ENCODE measurements at places on chromosomes 6 and 20.

DNA sequence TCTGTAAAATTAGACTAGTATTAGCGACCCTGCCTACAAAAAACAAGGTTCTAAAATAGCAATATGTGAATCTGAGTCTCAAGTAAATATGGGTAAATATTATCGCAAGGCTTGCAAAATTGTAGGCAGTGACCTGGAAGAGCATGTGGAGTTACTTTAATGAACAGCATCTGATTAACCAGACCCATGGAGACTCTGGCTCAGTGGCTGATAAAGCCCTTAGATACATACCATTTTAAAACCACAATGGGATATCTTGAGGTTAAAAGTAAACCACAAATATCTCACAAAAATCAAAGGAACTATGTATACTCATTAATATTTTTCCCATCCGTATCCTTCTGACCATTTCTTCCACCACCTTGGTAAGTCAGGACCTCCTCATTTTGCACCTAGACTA lies 187.0 kb downstream of the MTFR2 start:
- no peak for DNase-seq

- DNase-seq = no peak
Measured at GRCh38 chr20:57573242-57573641, 12.3 kb downstream of the PCK1 start.

- no peak for DNase-seq
Measured at GRCh38 chr6:108874470-108875160, 26.4 kb downstream of the ARMC2 start.

DNA sequence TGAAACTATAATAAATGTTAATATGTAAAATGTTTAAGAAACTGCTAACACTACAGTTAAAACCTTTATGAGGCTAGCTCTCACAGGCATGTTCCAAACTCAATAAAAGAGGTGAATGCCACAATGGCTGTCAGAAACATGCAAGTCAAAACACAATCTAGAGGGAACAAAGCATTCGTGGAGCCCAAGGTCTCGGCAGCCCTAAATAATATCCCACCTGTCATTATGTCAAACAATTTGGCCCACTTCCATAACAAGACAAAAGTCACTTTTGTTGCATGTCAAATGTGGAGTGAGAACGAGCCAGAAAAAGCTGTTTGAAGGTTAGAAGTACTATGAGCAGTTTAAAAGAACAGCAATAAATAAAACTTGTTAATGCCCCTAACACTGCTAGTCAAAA lies 181.9 kb downstream of the GMDS start:
- DNase-seq = no peak

DNA sequence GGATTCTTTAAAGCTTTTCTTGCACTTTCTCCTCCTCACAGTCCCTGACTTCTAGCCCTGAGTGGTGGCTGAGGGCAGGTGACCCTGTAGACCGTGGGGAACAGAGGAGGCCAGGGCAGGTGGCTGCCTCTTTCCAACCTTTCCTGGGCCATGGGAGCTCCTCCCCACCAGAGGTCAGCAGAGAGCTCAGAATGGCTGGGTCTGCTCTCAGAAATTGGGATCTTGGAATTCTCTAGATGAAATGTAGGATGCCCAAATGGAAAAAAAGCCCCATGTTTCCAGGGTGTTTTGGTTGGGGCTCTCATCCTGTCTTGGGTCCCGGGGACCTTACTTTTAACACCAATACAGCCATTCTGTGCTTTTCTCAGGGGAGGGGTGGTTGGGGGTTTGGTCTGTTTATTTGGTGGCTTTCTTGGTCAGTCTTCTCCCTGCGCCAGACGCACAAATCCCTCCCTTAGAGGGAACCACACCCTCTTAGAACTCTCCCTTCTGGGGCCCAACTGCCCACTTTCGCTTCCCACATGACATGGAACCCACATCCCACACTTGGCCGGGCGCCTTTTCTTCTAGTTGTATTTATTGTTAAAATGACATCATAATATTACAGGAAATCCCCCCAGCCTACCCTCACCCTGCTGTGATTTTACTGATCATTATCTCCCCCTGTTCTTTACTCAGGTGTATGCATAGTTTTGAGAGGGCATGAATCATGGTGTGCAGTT lies 17.9 kb downstream of the GNAS start:
- DNase-seq = peak; percentile 33

DNA sequence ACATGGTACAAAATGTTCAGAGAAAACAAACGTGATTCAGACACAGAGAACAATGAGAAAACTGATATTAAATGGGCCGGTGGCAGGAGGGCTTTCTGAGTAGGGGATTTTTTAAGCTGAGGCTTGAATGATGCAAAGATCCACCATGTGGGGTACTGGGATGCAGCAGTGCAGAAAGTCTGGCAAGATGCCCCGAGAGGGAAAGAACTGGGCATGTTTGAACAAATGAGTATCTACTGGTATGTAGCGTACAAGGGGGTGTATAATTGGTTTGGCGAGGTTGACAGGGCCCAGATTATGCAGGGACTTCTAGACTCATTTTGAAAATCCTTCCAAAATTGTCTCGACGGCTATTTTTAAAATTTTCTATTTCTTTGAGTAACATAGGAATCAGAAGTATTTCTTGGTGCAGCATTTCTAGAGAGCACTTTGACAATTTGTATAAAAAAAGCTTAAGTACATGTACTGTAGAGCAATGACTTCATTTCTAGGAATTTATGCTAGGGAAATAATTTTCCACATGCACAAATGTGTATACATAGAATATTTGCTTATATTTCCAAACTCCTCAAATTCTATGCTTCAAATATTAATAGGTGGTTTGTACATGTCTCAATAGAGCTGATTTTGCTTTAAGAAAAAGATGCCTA lies 119.6 kb upstream of the DOK5 start:
- DNase-seq = no peak

DNA sequence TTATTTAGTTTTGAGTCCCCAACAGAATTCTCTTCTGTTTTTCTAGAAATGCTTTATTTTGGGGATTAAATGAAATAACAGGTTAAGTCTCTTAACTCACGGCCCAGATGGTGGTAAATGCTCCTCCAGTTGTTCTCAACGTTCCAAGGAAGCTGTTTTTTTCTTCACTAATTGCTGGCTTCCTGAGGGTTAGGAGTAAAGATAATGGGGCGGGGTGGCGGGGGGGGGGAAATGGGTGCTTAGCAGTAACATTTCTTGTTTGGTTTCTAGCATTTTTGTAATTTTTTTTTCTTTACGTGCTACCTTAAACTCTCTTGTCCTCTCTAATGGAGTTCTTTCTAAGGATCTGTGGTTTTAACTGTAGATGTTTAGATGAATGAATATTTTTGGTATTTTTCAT lies 2.2 kb downstream of the SRSF3 start:
- DNase-seq = no peak

GRCh38 chr6:13678255-13678983 lies 33.2 kb downstream of the RANBP9 start:
- no peak for DNase-seq

DNA sequence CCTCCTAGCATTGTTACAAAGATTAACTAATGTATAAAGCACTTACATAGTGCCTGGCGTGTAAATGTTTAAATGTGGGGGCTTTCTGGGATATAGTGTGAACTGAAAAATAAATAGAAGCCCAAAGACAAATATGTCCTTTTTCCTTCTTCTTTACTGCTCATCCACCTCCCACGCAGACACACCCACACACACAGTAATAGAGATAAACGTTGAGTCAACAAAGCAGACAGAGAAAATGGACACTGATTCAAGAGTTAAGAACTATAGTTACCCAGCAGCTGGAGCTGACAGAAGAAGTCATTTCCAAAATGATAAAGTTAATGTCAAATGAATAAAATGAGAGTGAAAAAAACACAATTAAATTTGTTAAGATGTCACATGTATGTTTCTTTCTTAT lies 68.3 kb downstream of the FHL5 start:
- DNase-seq = no peak

- no peak for DNase-seq
Measured at GRCh38 chr6:132520953-132521352, 8.0 kb upstream of the STX7 start.

DNA sequence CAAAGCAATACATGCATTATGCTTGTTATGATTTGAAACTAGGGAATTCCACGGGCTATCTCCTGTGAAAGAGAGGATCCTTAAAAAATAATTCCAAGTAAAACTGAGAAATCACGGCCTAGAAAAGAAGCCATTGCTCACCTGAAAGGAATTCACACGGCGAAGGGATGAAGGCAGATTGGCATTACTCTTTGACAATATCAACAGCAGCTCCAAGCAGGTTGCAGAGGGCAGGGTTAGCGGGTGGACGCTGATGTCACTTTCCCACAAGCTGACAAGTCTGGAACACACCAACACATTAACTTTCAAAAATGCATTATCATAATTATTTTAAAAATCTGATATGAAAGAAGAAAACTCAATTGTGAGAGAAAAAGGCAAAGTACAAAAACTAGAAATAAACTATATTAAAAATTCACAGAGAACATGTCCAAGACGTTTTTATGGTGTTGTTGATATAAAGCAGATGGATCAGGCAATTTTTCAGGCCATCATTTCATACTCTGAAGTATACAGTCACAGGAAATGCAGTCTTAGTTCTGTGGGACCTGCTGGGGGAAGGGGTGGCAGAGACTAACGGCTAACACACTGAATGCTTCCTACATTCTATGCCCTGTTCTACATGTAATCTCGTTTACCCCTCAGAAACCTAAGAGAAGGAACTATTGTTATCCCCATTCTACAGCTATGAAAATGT lies 108.3 kb downstream of the UBE3D start:
- DNase-seq = no peak

DNA sequence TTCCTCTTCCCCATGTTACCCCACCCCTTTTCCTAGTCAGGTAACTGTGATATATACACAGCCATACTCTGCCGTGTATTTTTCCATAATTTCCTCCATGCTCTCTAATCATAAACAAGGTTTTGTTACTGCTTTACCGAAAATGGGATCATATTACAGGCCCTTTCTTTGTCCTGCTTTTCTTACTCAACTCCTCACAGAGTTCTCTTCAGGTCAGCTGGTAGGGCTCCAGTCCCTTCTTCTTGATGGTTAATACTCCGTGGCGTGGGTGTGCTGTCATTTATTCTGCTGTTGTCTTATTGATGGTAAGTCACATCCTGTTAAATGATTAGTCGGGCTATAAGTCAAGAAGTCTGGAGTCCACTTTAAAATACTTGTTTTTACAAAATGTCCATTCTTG lies 24.9 kb upstream of the PI16 start:
- no peak for DNase-seq

- no peak for DNase-seq
Measured at GRCh38 chr6:169235286-169235685, 18.4 kb downstream of the THBS2 start.

Measured in activated CD8-positive, alpha-beta memory T cell treated with anti-CD3 and anti-CD28 coated beads for 1 hour (primary cell).